ENCODE measurements at places on chromosomes 3 and 15.

DNA sequence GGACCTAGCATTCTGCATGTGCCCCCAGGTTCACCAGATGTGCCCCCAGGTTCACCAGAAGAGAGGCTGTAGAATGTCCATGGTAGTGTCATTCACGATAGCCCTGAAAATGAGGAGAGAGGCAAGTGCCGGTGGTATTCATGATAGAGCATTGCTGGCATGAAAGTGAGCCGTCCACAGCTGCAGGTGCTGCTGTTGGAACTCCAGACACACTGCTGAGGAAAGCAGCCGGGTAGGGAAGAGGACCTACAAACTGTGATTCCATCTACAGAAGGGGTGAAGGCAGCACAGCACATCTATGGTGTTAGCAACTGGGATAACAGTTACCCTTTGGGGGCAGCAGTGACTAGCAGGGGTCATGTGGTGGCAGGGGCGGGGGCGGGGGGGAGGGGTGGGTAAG is 125.0 kb upstream of the PLXNA1 start:
- DNase-seq: no peak

DNA sequence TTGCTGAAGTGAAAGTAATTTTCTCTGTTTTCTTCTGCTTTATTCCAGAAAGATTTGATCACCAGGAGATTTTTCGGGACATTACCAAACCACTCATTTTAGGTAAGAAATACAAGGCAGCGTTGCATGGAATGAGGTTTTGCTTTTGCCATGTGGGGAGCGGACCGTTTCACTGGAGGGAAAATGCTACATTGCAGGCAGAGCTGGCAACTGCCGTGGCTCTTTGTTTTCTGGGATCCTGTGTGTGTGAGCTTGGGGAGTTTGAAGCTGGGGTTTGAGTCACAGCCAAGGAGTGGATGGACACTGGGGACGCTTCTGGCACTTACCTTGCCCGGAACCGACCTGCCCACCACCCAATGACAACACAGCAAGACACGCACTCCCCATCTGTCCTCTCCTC is 109.9 kb downstream of the APBA2 start:
- DNase-seq: no peak

DNA sequence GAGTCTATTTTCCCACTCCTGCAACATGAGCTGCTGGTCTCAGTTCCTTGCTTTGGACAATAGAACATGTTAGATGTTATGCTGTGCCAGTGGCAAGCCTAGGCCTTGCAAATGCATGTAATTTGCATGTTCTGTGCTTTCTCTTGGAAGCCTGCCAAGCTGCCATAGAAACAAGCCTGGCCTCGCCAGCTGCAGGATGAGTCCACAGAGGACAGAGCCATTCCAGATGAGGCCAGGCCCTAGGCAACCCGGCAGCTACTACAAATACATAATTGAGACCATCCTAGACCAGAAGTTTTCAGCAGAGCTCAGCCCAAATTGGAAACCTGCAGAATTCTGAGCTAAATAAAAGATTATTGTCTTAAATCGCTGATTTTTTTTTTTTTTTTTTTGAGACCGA is 39.6 kb downstream of the TRIM69 start:
- no peak for DNase-seq

GRCh38 chr15:52199271-52199670 is 8.1 kb upstream of the GNB5 start:
- no peak for DNase-seq

- DNase-seq: no peak
Observed at GRCh38 chr15:35605764-35606449, 59.9 kb upstream of the DPH6 start.

DNA sequence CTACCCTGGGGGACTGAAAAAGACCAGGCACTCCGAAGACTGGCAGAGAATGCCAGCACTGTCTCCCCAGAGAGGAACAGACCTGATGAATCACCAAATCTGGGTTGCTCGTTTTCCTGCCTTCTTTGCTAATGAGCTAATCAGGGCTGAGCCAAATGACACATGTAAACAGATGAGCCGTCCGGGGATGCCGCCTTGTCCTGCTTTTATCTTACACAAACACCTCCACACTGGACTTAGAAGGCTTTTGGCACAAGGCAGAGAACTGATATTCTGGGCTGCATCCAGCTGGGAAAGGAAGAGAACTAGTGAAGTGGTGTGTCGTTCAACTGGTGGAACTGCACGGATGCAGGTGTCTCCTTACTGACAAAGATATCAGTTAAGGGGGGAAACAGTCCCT is 88.1 kb downstream of the MECOM start:
- no peak for DNase-seq

DNA sequence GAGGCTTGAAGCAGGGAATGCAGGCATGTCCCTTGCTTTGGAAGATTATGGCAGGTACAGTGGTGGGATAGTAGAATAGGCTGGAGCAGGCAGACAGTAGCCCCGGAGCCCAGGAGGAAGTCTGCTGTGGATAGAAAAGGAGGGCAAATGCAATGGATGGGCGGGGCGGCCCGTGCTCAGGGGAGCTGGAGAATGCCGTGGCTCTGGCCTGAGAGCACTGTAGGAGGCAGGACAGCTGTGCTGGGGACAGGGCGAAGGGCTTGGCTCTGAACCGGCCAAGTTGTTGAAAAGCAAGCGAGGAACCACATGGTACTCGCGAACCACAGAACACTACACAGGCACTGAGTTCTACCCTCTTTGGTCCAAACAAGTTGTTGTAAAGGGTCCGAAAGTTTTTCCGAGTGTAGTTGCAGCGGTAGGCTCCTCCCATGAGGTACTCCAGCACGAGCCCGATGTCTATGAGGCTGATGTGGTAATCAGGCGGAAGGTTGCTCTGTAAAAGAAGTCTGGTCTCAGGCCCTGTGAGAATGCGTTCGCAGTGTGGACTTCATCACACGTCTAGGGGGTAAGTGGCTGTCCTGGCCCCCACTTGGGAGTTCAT is 54.7 kb downstream of the TRPM1 start:
- DNase-seq: no peak

- DNase-seq: no peak
Observed at GRCh38 chr15:69868756-69869155, 229.0 kb downstream of the TLE3 start.

- DNase-seq: no peak
Observed at GRCh38 chr15:68511073-68511991, 67.5 kb upstream of the CORO2B start.

DNA sequence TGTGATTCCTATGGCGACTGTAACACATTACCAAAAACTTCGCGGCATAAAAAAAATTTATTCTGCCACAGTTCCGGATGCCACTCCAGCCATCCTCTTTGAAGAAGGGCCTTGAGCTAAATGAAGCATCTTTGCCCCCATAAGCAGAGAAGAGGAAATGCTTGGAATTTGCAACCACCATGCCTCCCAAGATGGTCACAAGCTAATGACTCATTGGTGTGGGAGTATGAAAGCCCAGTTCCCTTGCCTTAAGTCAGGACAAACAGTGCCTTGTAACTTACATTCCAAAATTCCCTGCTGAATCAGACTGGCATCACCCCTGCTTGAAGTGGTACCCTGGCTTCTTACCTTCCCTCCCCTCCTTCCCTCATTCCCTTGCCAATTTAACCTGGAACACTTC is 1077.4 kb downstream of the EPHA3 start:
- DNase-seq: no peak

DNA sequence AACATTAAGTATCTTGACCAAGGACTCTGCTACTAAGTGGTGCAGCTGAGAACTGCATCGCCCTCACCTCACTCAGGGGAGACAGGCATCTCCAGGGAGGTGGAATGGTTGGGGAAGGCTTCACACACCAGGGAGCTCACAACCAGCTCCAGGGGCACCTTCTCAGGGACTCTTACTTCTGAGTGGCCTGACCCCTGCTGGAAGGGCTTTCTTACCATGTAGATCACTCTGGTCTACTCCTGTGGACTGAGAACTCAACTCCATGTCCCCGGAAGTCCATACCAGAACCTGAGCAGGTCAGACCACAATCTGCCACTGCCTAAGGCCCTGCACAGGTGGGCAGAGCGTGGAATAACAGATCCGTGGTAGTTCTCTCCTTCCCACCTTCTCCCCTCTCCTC is 140.5 kb downstream of the TLE3 start:
- DNase-seq: no peak

DNA sequence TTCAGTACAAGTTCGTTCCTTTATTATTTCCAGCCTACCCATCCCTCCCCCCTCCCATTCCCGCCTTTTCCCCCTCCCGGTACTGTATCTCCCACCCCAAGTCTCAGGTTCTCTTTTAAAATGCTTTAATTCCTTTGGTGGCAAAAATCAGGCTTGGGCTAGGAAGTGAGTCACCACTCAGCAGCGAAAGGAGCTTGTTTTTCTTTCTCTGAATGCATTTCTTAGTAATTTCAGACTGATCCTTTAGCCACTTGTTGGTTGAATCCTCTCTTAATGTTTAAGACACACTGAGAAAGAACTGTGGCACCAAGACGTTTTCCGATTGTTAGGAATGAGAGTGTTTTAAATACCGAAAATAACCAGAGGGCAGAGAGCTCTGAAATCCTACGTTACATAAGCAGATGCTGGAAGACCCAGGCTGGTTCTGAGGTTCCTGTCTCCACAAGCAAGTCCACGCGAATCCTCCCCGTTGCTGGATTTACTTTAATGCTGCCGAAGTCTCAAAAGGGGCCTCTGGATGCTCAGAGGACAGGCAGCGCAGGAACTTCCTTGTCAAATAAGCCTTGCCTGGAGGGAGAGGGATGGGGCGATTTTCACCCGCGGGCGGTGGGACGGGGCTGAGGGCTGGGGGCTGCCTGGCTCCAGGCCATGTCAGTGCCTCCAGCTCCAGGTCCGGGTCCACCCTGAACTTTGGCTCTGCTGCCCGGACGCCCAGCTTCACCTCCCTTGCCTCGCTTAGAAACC is 854 bp upstream of the COL8A1 start:
- no peak for DNase-seq

- no peak for DNase-seq
Observed at GRCh38 chr3:101823525-101823924, 25.8 kb upstream of the NFKBIZ start.

- no peak for DNase-seq
Observed at GRCh38 chr3:198107840-198108734, 148.1 kb downstream of the LMLN start.

DNA sequence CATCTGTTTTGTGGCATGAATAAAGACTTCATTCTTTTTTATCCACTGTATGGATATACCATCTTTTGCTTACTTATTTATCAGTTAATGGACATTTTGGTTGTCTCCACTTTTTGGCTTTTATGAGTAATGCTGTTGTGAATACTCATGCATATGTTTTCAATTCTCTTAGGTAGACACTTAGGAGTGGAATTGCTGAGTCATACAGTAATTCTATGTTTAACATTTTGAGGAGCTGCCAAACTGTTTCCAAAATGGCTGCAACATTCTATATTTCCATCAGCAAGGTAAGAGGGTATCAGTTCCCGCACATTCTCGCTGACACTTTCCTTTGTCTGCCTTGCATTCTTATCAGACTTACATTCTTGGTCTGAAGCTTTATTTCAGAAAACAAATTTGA is 191.1 kb downstream of the WNT5A start:
- DNase-seq: no peak

DNA sequence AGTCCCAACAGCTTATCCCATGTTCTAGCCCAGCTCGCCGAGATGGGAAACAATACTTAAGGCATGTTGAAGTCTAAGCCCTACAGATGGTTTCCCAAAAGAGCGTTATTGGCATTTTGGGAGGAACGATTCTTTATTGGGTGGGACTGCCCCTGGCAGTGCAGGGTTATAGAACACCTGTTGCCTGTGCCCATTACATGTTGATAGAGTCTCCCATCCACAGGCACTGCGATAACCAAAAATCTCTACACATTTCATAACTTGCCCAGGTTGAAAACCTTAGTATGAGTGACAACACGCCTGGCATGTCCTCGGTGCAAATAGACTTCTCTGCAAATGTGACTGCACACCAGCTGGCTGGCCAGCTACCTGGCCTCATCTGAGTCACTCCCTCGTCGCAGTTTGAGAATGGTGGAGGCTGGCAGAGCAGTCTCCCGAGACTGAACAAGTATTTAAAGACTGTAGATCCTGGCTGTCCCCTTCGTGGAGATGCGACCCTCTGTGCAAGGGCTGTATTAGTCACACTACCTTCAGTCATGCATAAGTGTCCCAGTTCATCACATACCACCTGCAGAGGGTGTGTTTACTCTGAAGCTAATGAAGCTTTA is 18.7 kb downstream of the ZNF80 start:
- DNase-seq: no peak
